A549 treated with CORT108297 at 1 μM for 4 hours (cell line): ENCODE measurements at places on chromosomes 4 and X. TPM values are rescaled to one million over a fixed set of nuclear protein-coding genes. Genes with fewer than 3 reads are reported as not detected.

IL15 gene
- total RNA-seq = 10.1 to 14.3 TPM (median 12.0 TPM) in 5 replicates

SFRP2 gene
- total RNA-seq = not detected in 5 replicates

CTBP1 gene
- total RNA-seq = 70.1 to 97.2 TPM (median 88.6 TPM) in 5 replicates

SLC16A2 gene
- total RNA-seq = 24.3 to 31.4 TPM (median 25.6 TPM) in 5 replicates

TSPAN6 gene
- total RNA-seq = 36.9 to 44.4 TPM (median 38.1 TPM) in 5 replicates

SPANXN3 gene
- total RNA-seq = not detected in 5 replicates

MUC7 gene
- total RNA-seq = not detected in 5 replicates

FAM149A gene
- total RNA-seq = 1.4 to 1.8 TPM (median 1.7 TPM) in 5 replicates

SNCA gene
- 0.08 to 0.31 TPM (median 0.14 TPM) in 5 replicates for total RNA-seq

S100G gene
- total RNA-seq = not detected in 5 replicates

SAGE1 gene
- total RNA-seq = 0.06 to 0.08 TPM in 2 of 5 replicates, not detected in the others

SSX2 gene
- total RNA-seq = not detected in 5 replicates

GALNTL6 gene
- total RNA-seq = 0.05 to 0.08 TPM (median 0.07 TPM) in 5 replicates

FAM13A gene
- 4.6 to 6.2 TPM (median 5.6 TPM) in 5 replicates for total RNA-seq

GAGE12F gene
- not detected in 5 replicates for total RNA-seq

RGN gene
- total RNA-seq = 0.09 TPM in 1 of 5 replicates, not detected in the others

FGF13 gene
- total RNA-seq = 0.05 to 0.10 TPM in 2 of 5 replicates, not detected in the others

UGT2B10 gene
- total RNA-seq = 0.06 TPM in 1 of 5 replicates, not detected in the others

LGI2 gene
- 0.11 to 0.34 TPM (median 0.16 TPM) in 5 replicates for total RNA-seq

ARHGAP24 gene
- total RNA-seq = 3.0 to 4.0 TPM (median 3.6 TPM) in 5 replicates

CYTL1 gene
- total RNA-seq = not detected in 5 replicates

FATE1 gene
- total RNA-seq = not detected in 5 replicates

GNRHR gene
- not detected in 5 replicates for total RNA-seq

AFM gene
- not detected in 5 replicates for total RNA-seq
